ENCODE measurements at places on chromosomes 1 and 21.
A peak's percentile ranks its signal among the peaks of the same experiment; 100 is the strongest.

DNA sequence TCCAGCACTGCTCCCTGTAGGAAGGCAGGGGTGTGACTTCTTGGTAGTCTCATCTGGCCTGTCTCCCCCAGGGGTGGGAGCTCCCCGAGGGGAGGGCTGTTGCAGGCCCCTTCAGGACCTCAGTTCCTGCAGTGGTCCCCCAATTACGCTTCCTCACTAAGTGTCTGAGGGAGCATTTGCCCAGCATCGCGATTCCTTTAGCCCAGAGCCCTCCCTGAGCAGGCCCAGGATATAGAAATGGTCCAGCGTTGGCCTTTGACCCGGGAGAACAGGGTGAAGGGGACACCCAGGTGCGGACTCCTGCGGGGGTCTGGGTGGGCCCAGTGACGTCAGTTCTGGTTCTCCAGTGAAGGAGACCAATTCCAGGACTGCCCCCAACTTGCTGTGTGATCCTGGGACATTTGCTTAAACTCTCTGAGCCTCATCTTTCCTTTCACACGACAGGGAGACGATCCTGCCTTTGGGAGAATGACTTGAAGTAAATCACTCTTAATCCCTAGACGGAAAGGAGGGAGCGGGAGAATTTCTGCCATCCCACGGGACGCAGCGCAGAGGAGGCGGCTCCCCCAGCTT lies 32.6 kb upstream of the BTG2 start:
- no peak for DNase-seq

GRCh38 chr1:95041491-95042165 lies 31.1 kb downstream of the ALG14 start:
- peak; percentile 88 for DNase-seq

GRCh38 chr1:161115132-161115711 lies 2.6 kb downstream of the PFDN2 start:
- peak; percentile 93 for DNase-seq

GRCh38 chr1:109996476-109996875 lies 11.9 kb downstream of the AHCYL1 start:
- DNase-seq = no peak

- DNase-seq = no peak
Observed at GRCh38 chr1:183719289-183719688, 66.2 kb upstream of the APOBEC4 start.

GRCh38 chr1:99685516-99686180 lies 39.7 kb downstream of the PALMD start:
- DNase-seq = peak; percentile 82

DNA sequence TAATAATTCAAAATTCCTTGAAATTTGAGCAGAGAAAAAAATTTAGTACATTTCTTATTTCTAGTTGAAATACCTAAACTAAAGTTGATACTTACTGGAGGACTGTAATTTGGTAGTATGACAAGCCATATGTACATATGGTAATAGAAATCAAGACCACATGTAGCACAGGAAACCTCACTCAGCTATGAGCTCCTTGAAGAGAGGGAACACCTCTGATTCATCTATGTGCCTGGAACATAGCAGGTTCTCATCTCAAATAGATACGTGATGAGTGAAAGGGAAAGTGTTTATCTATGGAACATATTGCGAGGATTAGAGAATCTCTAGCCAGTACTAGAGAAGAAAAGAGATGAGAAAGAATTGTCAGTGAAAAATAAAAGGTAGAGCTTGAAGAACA lies 47.9 kb upstream of the GNG4 start:
- DNase-seq = no peak

DNA sequence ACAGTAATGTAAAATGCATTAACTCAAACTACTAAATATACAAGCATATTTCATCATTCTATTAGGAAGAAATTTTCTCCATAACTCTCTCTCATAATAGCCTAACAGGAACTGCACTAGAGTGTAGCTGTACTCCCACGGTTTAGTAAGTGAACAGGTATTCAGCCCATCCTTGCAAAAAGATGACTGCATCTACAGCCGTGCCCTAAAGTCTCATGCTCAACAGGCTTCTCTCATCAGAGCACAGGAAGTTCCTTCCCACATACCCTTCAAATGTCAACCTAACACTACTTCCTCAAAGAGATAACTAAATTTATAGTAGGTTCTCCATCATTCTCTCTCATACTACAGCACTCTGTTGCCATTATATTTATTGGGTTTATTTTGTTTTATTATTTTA lies 251.6 kb downstream of the AKT3 start:
- peak; percentile 80 for DNase-seq

GRCh38 chr1:87650306-87650705 lies 321.6 kb downstream of the LMO4 start:
- no peak for DNase-seq

DNA sequence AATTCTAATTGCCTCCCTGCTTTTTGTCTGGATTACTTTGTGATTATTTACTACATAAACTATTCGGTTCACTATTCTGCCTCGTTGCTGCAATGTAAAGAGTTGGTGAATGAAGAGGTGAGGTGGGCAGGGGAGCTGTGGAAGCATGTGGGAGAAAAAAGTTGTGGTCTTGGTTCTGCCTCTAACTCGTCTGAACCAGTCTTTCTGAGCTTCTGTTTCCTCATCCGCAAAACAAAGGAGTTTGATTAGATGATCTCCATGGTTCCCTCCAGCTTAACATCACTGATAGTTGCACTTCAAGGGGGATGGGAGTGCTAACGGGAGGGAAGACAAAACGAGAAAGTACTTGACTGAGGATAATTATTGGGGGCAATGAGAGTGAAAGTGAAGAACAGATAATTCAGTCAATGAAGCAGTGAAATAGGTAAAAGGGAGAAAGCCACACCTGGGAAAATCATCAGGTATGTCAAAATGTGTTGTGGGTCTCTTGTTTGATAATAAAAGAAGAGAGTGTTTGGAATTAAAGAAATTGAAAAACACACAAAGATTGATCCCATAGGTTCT lies 26.2 kb upstream of the UHMK1 start:
- DNase-seq = no peak

- peak; percentile 34 for DNase-seq
Observed at GRCh38 chr1:17274186-17275170, 25.6 kb downstream of the PADI3 start.

- DNase-seq = peak; percentile 61
Observed at GRCh38 chr1:55284856-55285255, 69.7 kb upstream of the USP24 start.

DNA sequence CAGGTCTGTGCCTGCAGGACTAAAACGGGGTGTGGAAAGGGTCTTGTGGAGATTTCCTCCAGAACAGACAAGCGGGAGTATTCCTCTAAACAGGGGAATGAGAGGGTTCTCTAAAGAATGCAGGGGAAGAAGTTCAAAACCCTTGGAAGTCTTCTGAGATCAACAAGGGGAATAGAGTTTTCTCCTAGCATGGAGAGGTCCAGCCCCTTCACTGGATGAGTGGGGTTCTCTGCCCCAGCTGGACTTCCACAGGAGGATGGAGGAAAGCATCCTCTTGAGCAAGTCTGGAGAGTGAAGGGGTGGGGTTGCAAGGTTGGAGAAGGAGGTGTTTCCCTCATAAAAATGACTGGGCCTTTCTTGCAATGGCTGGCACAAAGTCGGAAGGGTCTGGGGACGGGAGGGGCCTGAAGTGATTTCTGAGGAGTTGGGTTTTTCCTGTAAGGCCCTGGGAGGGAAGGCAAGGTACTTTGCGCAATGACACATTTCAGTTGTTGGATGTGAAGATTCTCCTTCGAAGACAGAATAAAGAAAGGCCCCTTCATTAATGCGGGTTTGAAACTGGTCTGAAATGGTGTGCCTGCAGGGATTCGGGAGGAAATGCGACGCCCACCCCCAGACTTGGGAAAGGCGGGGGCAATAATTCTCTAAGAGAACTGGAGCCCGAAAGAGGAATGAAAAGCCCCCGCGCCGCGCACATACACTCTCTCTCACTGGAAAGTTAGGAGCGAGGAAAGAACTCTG lies 884 bp downstream of the SPATA6 start:
- DNase-seq = peak; percentile 22

GRCh38 chr1:65924471-65924870 lies 131.8 kb downstream of the PDE4B start:
- peak; percentile 84 for DNase-seq

GRCh38 chr1:207922554-207922953 lies 11.6 kb upstream of the CD34 start:
- no peak for DNase-seq

GRCh38 chr1:16612332-16613172 lies 812 bp downstream of the NBPF1 start:
- peak; percentile 95 for DNase-seq

DNA sequence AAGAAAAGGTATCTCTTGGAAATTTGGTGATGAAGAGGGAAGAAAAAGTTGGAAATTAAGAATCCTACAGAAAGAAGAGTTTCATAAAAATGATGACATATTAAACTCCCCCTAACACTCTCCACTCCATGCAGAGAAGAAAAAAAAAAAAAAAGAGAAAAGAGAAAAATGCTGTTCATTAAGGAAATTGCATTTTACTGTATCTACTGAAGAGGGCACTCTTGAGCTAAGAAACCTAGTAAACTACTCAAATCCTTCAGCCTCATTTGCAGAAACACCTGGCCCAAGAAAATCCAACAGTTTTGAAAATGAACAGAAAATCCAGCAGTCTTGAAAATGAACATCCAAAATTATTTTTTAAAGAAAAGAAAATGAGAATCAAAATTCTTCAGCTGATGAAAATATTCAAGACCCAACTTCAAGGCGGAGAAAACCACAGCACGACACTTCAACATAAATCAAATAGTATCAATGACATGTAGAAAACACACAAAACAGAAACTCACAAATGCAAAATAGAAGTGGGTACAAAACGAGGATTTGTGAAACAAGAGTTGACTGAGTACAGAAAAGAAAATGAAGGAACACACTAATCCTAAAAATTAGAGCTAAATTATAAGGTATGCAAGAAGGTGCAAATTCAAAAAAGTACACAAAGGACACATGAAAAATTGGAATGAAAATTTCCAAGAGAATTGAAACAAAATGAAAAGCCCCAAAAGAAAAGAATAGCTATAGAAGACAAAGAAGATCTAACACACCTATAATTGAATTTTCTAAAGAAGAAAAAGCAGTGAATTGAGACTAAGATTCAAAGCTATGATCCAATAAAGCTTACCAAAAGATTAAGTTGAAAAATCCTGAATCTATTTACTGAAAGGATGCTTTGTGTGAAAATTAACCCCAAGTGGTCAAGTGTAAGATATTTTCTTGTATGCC lies 73.2 kb upstream of the DNAJC6 start:
- DNase-seq = peak; percentile 48

- no peak for DNase-seq
Observed at GRCh38 chr1:22311461-22311860, 140.2 kb upstream of the ZBTB40 start.

GRCh38 chr1:162383516-162383915 lies 2.0 kb downstream of the C1orf226 start:
- DNase-seq = no peak

DNA sequence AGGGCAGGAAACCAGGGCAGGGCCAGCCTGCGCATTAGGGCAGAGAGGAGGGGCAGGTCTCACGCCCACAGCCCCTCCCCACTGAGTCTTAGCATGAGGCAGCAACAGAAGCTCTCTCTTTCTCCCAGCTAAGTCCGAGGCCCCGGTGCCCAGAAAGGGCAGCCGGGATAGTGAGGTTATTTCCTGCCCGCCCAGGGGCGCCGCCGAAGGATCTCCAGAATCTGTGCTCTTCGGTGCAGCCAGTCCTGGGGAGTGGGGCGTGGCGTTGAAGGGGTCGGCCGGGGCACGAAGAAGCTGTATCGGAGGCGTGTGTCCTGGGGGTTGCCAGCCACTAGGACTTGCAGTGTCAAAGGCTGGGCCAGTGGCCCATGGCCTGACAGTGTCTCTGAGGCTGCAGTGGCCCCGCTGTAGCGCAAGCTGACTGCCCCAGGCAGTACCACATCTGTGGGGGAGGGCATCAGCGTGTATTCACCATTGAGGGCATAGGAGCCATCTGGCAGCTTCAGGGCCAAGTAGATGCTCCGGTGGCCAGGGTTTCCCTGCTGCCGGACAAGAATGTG lies 7.8 kb downstream of the ADAMTS4 start:
- no peak for DNase-seq

DNA sequence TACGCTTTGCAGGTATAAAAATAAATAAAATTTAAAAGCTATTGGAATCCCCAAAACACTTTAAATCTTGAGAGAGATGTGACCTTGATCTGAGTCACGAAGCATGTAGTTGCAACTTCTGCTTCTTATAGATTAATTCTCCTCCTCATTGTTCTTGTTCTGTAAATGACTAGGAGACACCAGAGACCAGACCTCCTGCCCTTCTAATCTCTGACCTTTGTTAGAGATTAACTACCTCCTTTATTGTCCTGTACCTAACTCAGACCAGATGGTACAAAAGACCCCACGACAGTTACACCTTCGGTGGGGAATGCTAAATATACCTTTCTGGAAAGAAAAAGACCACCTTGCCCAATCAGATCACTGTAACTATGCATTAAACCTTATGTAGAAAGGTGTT lies 76.9 kb upstream of the NEK2 start:
- DNase-seq = no peak

- DNase-seq = no peak
Observed at GRCh38 chr21:30818837-30819610, 6.0 kb upstream of the KRTAP8-1 start.

DNA sequence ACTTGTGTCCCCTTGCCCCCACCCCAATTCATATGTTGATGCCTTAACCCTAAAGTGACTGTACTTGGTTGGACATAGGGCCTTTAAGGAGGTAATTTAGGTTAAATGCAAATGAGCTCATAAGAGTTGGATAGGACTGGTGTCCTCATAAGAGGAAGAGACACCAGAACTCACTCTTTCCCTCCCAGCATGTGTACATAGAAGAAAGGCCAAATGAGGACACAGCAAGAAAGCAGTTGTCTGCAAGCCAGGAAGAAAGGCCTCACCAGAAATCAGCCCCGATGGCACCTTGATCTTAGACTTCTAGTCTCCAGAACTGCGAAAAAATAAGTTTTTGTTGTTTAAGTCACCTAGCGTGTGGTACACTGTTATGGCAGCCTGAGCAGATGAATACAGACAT lies 45.5 kb downstream of the RAB3GAP2 start:
- no peak for DNase-seq

DNA sequence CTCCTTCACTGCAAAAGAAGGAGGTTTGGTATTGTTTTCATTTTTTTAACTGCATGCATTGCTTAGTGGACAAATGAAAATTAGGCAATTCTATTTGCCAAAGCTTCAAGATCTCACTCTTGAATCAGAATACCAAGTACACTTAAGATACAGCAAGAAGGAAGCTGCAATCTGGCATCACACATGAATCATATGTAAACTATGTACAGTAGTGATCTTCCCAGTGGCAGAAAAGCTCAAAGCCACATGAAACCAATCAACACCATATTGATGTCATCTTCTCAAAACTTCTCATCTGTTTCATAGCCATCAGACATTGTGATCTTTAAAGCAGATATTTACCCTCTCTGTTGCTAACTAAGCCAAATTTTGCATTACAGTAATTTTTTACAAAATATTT lies 550.1 kb downstream of the LTN1 start:
- peak; percentile 73 for DNase-seq

DNA sequence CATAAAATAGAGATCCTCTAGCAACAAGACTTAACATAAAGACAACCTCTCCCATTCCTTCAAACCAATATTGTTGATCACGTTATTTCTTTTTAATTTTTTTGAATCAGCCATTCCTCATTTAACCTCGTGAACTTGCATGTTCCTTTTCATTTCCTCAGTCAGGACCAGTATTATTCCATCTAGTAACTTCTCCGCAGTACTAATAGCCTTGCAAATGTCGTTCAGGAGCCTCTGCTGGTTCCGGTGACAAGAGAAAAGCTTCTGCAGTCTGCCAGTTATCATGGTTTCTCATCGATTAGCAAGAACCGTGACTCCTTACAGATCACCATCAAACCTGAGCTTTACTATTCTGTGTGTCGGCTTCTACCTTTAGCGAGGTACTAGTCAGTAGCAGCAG lies 3.0 kb downstream of the APP start:
- DNase-seq = no peak

- no peak for DNase-seq
Observed at GRCh38 chr1:236206548-236206947, 64.2 kb downstream of the GPR137B start.
